ENCODE measurements at places on chromosomes 2 and 18.

DNA sequence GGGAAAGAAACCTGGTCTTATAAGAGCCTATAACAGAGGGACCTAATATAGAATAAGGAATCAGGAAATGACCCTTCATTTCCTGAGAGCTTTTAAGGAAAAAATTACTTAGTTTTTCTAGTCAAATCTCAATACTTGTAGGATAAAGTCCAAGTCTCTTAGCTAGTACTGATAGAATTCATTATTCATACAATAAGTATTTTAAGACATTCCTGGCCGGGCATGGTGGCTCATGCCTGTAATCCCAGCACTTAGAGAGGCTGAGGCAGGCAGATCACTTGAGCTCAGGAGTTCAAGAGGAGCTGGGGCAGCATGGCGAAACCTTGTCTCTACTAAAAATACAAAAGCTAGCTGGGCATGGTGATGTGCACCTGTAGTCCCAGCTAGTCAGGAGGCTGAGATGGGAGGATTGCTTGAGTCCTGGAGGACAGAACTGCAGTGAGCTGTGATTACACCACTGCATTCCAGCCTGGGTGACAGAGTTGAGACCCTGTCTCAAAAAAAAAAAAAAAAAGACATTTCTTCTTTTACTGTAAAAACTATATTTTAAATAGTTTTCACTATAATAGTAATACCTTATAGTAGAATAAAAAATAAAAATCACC, 3.2 kb downstream of the RAB3GAP1 start:
- no peak for DNase-seq

DNA sequence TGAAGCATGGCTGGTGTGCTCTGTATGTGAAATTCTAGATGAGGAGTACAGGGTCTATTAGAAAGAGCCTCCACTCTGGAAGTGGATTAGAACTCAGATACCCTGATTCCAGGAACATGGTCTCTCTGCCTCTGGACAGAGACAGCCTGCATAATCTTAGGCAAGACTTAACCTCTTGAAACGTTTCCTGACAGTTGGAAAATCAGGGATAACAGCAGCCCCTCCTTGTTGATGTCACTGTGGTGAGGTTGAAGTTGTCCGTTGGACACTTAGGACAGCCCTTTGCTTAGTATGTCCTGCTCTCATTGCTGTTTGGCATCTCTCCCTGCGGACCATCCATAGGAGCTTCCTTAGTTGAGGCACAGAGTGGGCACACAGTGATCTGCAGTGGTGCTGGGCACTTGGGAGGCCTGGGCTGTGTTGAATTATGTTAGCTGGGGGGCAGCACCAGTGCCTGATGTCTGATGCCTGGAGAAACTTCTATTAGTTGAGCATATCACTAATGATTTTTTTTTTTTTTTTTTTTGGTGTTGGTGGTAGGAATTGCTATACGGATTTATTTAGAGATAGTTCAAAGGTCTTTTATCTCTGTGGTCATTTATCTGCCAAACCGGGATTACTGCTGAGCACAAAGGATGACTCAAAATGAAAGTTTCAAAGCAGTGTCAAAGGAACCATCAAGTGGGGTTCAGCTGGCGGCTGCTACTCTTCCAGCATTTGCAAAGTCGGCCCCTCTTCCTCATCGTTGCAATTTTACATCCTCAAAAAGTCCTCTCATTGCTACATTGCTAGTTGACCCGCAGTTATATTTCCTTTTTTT, 28.8 kb downstream of the SETBP1 start:
- DNase-seq: no peak

- DNase-seq: no peak
Observed at GRCh38 chr2:170255971-170256370, 78.0 kb downstream of the MYO3B start.

DNA sequence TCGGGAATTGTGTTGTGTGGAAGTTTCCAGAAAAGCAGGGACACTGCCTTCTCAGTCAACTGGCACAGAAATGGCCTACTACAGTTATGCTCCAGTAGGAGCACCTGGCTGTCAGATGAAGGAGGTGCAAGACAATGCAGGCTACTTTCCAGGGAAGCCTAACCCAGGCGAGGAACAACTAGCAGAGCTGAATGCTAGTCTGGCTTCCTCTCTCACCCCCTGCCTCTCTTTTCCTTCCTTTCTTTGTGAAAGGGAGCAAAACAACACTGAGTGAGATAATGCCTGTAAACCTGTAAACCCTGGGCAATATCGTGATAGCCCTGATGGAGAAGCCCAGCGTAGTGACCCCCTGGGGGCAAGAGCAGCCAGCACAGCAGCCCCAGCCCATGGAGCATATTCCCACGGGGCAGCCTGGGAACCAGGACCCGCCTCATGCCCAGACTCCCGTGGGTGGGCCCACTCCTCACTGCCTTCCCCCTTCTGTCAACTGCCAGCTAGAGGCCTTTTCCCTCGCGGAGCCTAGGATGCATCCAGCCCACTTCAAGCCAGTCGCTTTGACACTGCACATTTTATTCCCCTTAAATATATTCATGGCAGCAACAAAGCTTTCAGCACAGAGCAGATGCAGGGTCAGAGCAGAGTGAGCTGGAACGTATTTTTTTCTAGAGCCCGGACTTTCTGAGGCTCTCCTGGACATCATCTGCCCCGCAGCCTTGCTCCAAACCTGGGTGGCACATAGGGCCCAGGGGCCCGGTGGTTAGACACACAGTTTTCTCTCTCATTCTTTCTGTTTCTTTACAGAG, 77.0 kb downstream of the PDCL3 start:
- no peak for DNase-seq

DNA sequence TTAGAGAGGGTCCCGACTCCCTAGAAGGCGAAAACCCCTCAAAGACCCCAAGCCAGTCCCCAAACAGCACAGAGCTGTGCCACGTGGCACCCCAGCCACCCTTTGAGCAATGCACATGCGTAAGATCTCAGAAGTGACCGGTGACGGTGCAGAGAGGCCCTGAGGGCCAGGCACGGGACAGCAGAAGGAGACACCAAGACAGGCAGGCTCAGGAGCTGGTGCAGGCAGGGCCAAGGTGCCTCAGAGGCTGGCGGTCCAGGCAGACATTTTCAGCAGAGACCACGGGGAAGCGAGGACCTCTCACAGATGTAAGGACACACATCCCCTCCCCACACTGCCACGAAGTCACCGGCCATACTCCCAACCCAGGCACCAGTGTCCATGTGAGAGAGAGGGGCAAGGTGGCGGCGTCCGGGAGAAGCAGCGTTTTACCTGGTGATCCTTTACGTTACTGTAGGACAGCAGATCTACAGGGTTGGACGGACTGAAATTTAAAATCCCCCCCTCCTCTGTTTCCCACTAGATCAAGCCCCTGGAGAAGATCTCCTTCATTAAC, 2.0 kb upstream of the RAB17 start:
- DNase-seq: no peak
